Stimulated activated CD8-positive, alpha-beta memory T cell treated with anti-CD3 and anti-CD28 coated beads, Interleukin-7, amount 100 ng/mL, for 1 hour (primary cell): ENCODE measurements at places on chromosomes 2 and 18.

GRCh38 chr2:44770221-44771195 is 171.0 kb upstream of the SIX3 start:
- DNase-seq = no peak

DNA sequence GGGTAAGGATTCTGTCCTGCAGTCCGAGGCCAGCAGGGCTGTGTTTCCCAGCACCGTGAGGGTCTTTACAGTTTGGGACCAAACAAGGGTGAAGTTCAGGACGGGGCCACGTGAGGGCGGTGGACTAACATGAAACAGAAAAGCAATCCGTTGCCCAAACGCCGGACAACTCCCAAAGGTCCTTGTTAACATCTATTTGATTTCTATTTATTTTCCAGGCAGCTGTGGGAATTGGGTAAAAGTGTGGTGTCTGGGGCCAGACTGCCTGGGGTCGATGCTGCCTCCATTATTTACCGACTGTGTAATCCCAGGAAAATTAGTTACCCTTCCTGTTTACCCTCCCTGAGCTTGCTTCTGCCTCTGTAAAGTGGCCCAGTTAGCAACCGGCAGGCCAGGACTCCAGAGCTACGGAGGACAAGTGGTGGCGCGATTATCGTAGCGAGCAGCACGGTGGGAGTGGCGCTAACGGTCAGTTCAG is 66.3 kb upstream of the TCF7L1 start:
- DNase-seq = peak; percentile 2

- no peak for DNase-seq
Measured at GRCh38 chr2:239036819-239037558, 189.1 kb downstream of the TWIST2 start.

GRCh38 chr2:227503433-227504406 is 31.8 kb downstream of the AGFG1 start:
- DNase-seq = no peak

- DNase-seq = no peak
Measured at GRCh38 chr18:35455926-35456763, 41.6 kb downstream of the INO80C start.
